Stimulated activated CD4-positive, alpha-beta T cell treated with anti-CD3 and anti-CD28 coated beads, Interleukin-4, amount 100 ng/mL, for 1 hour (primary cell): ENCODE measurements at places on chromosomes 7 and 10.

GRCh38 chr10:76302481-76302880, 871.1 kb downstream of the LRMDA start:
- no peak for DNase-seq

DNA sequence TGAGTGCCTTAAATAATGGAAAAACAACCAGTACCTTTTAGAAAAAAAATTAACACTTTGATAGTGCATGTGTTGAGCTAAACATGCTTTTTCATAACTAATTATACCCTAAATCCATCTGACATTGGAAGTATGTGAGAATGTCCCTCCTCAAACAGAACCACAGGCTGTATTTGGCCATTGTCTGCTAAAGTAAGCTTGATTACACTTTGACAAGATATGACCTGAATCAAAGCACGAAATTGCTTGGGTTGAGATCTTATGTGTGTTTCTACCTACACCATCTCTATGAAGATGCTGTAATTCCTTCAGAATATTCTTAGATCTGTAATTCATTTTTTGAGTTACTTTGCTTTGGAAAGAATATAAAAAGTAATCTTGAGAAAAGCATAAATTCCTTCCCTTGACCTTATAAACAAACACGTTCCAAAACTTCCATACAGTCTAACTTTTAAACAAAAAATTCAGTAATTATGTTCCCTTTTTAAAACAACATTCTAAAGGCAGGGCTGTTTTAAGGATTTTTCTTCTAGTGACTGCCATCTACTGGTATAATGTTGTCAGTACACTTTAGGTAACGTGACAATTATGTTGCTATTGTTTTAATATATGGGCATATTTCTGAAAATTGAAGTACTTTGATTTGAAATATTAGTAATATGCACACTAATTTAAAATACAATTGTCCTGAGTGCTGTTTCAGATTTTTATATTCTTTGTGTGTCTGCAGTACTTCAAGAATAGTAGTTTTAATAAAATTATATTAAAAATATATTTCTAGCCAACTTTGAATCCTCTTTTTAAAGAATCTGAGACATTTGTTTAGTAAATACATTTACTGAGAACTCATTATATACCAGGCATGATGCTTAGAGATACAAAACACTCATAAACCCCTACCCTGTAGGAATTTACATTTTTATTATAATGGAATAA, 20.9 kb downstream of the CD36 start:
- no peak for DNase-seq

DNA sequence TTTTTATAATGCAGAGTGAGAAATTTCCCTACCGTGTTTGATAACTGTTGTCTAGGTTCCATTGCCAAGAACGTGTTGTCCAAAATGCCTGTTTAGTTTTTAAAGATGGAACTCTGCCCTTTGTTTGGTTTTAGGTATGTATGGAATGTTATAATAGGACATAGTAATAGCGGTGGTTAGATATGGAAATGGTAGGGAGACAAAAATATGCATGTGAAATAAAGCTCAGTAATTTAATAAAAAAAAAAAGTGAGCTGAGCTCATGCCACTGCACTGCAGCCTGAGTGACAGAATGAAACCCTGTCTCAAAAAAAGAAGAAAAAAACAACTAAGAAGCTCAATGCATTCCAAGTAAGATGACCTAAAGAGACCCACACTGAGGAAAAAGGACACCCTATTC, 72.9 kb downstream of the ZNF783 start:
- no peak for DNase-seq

DNA sequence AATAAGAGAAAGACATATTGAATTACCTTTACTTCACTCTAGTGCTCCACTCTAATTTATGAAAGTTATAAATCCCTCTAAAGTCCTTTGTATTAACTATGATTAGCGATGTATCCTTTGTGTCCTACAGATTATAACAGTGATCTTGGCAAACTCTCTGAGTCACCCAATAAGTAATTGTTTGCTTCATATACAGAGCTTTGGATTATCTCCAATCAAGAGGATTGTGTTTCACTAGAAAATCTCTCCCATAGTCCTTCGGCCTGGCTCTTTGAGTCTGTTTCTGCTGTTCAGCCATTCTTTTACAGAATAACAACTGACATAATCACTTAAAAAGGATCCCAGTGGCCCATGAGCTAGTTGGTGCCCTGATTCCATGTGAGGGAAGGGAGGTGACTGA, 9.5 kb downstream of the LMOD2 start:
- no peak for DNase-seq

GRCh38 chr7:23746629-23747028, 36.6 kb downstream of the STK31 start:
- DNase-seq = no peak

DNA sequence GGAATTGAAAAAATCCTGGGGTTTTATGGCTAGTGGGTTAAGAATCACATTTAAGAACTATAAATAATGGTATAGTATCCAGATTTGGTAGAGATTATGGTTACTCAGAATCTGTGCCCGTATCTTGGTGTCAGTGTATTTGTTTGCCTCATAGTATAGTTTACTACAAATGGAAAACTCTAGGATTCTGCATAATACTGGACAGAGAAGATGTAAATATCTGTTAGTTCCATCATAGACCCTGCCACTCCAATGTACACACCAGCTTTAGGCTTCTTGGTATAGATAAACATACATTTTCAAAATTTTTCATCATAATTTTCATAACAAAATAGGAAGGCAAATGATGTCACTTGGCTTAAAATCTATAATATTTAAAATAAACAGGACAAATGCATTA, 108.1 kb downstream of the CFTR start:
- no peak for DNase-seq

- DNase-seq = no peak
Measured at GRCh38 chr7:98996150-98996552, 117.8 kb downstream of the TRRAP start.

DNA sequence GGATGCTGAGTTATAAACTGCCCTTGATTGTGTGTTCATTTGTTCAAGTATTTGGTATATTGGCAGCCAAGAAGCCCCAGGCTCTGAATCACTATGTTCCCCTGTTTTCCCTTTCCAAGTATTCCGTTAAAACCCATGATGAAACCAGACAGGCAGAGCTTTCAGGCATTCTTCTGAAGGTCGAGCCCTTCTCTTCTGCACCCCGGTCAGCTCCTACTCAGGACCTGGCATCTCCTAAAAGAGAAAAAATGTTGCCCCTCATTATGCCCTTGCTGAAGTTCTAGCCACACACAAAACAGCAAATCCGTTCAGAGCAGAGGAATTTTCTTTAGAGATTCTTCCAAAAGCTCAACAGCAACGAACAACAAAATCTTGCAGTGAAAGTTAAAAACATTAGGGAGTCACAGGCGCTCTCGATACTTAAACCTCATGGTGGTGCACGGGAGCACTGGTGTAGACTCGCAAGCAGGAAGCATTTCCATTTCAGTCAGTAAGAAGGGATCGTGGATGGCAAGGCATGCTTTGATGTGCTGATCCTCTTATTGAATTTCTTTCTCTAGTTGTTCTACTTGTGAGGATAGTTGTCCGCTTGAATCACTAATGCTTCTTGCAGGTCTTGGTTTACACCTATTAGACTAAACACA, 264.9 kb downstream of the SKIDA1 start:
- DNase-seq = no peak

DNA sequence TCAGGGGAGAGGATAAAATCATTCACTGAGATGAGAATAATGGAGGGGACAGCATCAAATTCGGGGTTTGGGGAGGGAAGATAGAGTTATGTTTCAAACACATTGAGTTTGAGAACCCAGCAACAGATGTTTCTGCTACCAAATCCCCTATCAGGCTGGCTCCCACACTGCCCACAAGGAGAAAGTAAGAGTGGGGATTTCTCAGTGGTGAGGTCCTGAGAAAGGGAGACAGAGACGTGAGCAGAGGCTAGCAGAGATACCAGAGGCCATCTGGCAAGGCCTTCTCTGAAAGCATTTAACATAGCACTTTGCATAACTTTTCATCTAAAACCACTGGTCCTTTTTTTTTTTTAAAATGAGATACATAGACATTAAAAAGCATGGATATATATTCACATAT, 7.8 kb upstream of the SLF2 start:
- DNase-seq = no peak

GRCh38 chr10:125060826-125061556, 99.4 kb downstream of the CTBP2 start:
- DNase-seq = peak; percentile 25

DNA sequence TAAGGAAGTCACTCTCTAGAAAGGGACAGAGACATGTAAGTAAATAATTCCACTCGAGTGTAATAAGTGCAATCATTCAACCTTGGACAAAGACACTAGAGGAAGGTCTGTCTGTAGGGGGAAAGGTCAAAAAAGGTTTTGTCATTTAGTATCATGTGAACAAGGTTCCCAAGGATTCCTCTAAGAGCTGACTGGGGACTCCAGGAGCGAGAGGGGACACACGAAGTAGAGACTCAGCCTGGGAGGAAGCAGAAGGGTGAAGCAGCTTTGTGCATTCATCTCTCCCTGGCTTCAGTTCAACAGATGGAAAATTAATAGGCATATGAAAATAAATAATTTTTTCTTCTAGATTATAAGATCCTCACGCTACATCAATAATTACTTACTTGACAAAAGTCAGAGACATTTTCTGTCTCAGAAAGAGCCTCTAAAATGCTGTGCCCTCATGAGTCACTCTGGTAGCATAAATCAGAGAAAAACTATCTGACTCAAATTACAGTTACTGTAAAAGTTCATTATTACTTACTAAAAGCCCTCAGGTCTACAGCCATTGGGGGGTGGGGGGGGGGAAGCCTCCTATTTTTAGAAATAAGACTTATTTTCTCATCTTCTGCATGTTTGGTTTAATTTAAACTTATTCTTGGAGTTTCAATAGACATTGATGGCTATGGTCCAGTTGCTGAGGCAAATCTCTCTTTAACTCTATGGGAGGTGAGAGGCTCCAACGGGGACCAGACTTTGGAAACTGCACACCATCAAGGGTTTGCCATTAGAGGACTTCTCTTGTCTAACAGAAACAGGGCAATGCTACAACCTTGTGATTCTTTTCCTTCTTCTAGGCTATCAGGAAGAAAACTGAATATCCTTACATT, 275.1 kb upstream of the KLF14 start:
- no peak for DNase-seq

- DNase-seq = no peak
Measured at GRCh38 chr7:85464042-85464651, 277.3 kb upstream of the SEMA3D start.

- DNase-seq = no peak
Measured at GRCh38 chr7:134328900-134329299, 12.2 kb upstream of the SLC35B4 start.

- no peak for DNase-seq
Measured at GRCh38 chr7:50688226-50688590, 94.5 kb downstream of the GRB10 start.

GRCh38 chr10:88763441-88763840, 3.6 kb downstream of the LIPN start:
- DNase-seq = no peak

- no peak for DNase-seq
Measured at GRCh38 chr7:66641526-66641871, 12.8 kb downstream of the KCTD7 start.

- no peak for DNase-seq
Measured at GRCh38 chr10:8066124-8066523, 11.6 kb downstream of the GATA3 start.

DNA sequence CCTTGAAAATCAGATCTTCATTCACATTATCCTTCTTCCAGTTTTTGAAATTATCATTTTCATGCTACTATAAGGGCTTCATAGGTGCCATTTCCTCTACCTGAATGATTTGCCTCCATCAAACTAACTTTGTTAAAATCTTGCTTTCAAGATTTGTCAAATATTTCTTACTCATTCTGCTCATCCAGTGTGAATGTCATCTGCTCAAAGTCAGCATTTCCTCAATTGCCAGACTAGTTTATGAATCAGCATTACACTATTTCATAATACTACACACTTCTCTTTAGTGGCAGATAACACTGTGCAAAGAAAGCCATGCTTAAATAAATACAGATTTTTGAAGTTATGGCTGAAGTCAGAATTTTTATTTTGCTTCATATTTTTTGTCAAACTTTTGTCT, 21.3 kb upstream of the LIPF start:
- no peak for DNase-seq

GRCh38 chr10:21406595-21407193, 118.8 kb downstream of the SKIDA1 start:
- no peak for DNase-seq
